G401 (cell line): ENCODE measurements at places on chromosomes 16 and 17.

- DNase-seq, result no peak
These were observed 39.5 kb upstream of the TMEM132E start for GRCh38 chr17:34539881-34540280.

DNA sequence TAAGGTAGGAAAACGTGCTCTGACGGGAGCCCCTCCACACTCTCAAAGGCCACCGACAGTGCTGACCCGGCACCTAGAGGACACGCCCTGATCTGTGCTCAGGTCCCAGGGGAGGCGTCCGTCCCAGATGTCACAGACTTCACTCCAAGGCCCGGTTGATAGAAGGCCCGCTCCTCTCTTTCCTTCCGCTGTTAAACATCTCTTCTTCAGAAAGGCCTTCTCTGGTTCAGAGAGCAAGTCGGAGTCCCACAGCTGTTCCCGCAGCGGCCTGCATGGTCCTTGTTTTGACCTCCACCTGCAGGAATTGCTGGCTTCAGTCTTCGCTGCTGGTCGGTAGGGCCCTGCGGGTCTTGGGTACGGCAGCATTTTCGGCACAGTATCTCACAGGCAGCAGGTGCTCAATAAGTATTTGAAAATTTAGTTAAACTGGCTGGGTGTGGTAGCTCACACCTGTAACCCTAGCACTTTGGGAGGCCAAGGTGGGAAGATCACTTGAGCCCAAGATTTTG is 88.5 kb downstream of the MRC2 start:
- DNase-seq, result no peak

GRCh38 chr17:30449480-30449879 is 27.7 kb upstream of the GOSR1 start:
- DNase-seq, result peak; percentile 79

GRCh38 chr17:78875363-78876093 is 27.5 kb downstream of the CEP295NL start:
- no peak for DNase-seq

- DNase-seq, result no peak
These were observed 29.5 kb downstream of the RNF43 start for GRCh38 chr17:58387834-58388233.

DNA sequence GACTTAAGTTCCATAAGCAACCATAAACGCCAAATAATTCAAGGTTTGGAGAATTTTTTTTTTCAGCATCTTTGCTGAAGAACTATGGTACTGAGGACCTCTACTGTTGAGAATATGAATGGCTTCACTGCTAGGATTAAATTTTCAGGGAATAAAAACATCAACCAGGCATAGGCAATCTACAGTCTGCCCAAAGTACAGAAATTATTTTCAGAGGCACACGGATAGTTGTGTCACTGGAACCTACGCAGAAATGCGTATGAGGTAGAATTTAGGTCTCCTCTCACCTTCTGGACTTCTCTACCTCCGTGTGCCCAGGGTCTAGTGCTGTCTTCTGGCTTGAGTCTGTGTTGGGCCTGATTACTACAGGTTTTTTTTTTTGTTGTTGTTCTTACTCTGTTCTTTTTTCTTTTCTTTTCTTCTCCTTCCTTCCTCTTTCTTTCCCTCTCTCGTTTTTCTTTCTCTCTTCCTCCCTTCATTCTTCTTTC is 39.7 kb downstream of the NACA2 start:
- DNase-seq, result peak; percentile 26

GRCh38 chr16:591231-591630 is 1.4 kb downstream of the RAB40C start:
- DNase-seq, result no peak

- DNase-seq, result no peak
These were observed 384.3 kb downstream of the CDH13 start for GRCh38 chr16:83010776-83011720.

GRCh38 chr17:29240968-29241963 is 5.4 kb upstream of the CRYBA1 start:
- DNase-seq, result no peak

DNA sequence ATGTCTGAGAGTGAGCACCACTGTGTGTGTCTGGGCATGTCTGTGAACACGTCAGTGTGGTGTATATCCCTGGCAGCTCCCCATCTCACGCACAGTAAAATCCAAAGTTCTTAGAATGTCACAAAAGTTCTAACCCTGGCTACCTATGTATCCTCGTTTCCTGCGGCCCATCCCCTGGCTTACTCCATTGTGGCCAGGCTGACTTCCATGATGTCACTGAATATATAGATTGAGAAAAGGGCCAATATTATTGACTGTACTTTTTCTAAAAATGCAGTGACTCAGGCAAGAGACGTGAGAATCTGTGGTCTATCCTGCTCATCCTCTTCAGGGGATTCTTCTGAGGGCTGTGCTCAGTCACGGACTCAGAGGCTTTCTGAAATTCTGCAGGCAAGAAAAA is 963 bp upstream of the METTL22 start:
- no peak for DNase-seq

- no peak for DNase-seq
These were observed 91.6 kb downstream of the XYLT1 start for GRCh38 chr16:17379121-17379571.

DNA sequence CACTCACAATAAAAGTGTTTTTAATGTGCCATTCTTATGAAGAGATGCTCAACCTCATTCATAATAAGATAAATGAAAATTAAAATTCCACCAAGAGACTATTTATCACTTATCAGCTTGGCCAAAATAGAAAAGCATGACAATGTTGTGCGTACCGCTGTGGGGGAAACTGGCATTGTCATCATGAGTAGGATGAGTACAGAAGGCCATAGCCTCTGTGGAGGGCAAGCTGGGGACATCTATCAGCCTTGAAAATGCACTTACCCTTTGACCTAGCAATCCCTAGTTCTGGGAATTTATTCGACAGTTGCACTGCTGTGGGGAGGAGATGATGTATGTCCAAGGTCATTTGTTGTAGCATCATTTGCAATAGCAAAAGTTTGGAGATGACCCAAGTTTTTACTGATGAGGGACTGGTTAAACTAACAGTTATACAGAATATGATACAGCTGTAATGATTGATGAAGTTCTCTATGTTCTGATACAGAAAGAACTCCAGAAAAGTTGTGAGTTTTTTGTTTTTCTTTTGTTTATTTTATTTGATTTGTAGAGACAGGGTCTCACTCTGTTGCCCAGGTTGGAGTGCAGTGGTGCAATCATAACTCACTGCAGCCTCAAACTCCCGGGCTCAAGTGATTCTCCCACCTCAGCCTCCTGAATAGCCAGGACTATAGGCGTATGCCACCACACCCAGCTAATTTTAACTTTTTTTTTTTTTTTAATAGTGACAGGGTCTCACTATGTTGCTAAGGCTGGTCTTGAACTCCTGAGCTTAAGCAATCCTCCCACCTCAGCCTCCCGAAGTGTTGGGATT is 13.7 kb upstream of the PRKCB start:
- DNase-seq, result no peak

- peak; percentile 32 for DNase-seq
These were observed at the start of gene ABCA9 for GRCh38 chr17:69060822-69061221. Gene ABCA9 (minus strand): TSS chr17:69060927. CDS start chr17:69051126, 9,801 bp downstream.

DNA sequence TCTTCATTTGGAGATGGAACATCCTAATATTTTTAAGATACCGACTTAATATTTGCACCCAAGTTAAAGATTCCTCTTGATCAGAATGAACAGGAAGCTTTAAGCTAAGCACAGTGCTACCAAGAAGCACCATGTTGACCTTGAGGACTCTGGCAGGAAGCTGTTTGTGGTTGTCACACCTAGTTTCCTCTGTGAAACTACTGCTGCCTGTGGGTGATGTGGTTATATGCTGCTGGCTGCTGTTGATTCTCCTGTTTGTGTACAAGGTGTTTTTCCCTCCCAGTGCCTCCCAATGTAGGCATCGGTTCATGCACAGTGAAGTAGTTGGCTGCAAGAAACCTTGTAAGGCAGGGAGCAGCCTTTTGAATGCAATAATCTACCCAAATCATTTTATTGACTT is 23.4 kb downstream of the RBL2 start:
- no peak for DNase-seq

GRCh38 chr17:79811011-79811867 is 14.4 kb upstream of the CBX8 start:
- DNase-seq, result no peak

- no peak for DNase-seq
These were observed 149.9 kb downstream of the CLEC16A start for GRCh38 chr16:11094075-11094856.

GRCh38 chr17:15472891-15473290 is 5.5 kb upstream of the CDRT4 start:
- DNase-seq, result no peak

DNA sequence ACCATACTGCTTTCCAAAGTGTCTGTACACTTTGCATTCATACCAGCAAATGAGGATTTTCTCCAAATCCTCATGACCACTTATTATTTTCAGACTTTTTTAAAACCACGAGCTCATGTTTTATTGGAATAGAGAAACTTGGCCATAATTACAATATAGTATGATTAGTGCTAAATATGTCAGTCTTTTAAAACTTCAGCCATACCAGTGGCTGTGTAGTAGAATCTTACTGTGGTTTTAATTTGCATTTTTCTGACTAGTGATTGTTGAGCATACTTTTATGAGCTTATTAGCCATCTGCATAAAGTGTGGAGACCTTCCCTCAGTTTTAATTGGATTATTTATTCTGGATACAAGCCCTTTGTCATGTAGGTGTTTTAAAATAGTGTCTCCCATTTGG is 57.8 kb downstream of the NLK start:
- DNase-seq, result no peak

GRCh38 chr17:58564971-58565370 is 50.5 kb upstream of the MTMR4 start:
- DNase-seq, result peak; percentile 89

- DNase-seq, result no peak
These were observed 2.6 kb downstream of the TMEM98 start for GRCh38 chr17:32930512-32930911.

- no peak for DNase-seq
These were observed 5.9 kb downstream of the CHST5 start for GRCh38 chr16:75529959-75530358.

- peak; percentile 11 for DNase-seq
These were observed 110.0 kb downstream of the N4BP1 start for GRCh38 chr16:48499923-48500381.

DNA sequence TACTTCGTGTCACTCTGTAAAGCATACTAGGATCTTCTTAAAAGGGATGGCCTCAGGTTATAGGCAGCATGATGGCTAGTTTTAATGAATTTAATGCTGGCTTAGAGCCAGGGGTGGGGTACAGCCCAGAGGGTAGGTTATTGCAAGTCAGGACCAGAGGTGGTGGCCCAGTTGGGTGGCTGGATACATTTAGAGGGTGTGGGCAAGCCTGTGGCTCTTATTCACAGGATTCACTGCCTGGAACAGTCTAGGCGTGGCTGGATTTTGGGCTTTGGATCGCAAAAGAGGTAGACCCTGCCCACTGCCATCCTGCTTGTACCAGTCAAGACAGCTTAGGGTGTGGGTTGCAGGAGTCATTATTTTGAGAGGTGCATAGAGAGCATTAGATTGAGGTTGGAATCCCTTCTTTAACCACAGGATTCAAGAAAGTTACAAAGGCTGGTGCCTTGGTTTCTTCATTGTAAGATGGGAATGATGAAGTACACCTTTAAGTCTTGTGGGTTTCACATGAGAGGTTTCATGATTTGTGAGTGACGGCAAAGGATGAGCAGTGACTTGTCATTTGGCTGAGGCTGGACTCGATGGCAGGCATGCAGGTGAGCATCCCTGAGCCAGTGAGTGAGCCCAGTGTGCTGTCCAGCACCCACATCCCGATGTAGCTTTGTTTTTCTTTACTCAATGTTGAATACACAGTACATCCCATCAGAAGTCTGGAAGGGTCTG is 85.2 kb downstream of the KSR1 start:
- DNase-seq, result no peak

DNA sequence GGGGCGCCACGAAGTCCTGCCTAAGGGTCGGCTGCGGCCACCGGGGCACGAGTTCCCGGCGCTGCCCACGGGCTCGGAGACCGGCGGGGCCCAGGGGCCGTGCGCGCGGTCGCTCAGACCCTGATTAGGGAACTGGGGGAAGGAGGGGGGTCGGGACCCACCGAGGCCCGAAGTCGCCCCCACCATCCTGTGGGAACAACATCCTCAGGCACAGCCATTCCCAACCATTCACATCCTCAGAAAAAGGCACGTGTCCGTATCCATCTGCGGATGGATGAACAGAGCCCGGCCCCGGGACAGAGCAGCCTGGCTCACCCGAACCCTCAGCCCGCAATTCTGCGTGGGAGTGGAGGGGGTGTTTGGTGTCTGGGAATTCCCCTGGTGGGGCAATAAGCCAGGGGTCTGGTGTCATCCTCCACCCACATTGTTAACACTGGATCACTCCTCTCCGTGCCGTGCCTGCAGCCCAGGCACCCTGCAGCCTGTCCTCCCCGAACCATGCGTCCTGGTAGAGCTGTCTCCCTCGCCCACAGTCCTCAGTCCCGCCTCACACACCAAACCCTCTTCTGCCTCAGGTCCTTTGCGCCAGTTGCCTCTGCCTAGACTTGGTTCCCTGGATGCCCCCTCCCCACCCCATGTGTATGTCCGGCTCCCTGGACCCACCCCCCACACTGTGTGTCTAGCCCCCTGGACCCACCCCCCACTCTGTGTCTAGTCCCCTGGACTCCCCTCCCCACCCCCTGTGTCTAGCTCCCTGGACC is 789 bp upstream of the CCDC57 start:
- peak; percentile 92 for DNase-seq

DNA sequence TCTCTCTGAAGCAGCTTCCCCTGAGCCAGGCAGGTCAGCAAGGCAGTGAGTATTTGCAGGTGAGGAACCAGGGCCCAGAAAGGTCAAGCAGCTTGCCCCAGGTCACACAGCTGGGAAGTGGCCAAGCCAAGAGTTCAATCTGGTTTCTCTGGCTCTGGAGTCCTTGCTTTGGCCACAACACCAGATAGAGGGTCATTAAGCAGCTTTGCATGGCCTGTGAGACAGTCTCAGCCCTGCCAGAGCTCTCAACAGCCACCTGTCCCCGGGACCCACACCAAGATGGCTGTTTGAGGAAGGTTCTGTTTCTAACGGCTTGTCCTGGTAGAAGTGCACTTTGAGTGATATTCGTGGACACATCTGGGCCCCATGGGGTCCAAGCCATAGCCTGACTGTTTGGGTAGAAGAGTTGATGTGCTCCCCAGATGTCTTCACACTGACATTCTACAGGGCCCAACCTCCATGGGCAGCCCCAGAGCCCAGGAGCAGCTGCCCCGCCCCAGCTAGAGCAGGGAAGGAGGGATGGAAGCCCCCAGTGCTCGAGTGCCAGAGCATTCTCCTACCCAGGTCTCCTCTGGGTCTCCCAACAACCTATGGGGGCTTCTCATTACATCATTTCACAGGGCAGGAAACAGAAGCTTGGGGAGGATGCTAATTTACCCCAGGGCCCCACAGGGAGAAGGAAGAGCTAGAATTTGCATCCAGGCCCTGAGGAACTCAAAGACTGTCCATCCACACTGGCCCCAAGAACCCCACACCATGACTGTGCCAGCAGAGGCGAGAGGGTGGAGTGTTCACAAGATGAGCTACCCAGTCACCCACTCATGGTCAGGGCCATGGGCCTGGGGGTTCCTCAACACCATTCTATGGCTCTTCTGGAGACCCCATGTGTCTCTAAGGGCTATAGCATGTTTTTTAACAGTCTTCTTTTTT is 107.3 kb upstream of the CDH5 start:
- no peak for DNase-seq

- DNase-seq, result no peak
These were observed 35.1 kb downstream of the GSE1 start for GRCh38 chr16:85648070-85648714.
